ENCODE measurements at places on chromosomes 3 and 15.

GRCh38 chr3:4680871-4681300 is 187.7 kb downstream of the ITPR1 start:
- DNase-seq: peak; percentile 30

- no peak for DNase-seq
These were observed 69.7 kb upstream of the LRRFIP2 start for GRCh38 chr3:37243820-37244748.

GRCh38 chr15:80527961-80528360 is 123.8 kb downstream of the ARNT2 start:
- DNase-seq: no peak

DNA sequence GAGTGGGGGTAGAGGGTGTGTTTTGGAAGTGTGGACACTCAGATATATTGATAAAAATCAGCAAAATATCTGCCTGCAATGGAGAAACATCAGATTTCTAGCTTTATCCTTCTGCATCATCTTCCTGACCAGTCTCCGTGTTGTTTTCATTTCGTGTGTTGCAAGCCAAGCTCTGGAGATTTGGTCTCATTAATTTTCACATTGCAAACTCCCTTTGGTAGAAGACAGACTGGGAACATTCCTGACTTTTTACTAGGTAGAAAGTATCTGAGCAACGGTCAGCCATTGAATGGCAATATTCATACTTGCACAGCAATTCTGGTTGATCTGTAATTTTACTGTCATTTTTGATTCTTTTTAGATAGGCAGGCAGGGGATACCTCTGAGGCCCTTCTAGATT is 30.4 kb downstream of the FSTL1 start:
- no peak for DNase-seq

- DNase-seq: no peak
These were observed 48.1 kb downstream of the SETMAR start for GRCh38 chr3:4351164-4351855.

GRCh38 chr3:189146848-189147247 is 24.9 kb upstream of the TPRG1 start:
- DNase-seq: no peak

- no peak for DNase-seq
These were observed 197.2 kb upstream of the VEPH1 start for GRCh38 chr3:157700405-157700804.

DNA sequence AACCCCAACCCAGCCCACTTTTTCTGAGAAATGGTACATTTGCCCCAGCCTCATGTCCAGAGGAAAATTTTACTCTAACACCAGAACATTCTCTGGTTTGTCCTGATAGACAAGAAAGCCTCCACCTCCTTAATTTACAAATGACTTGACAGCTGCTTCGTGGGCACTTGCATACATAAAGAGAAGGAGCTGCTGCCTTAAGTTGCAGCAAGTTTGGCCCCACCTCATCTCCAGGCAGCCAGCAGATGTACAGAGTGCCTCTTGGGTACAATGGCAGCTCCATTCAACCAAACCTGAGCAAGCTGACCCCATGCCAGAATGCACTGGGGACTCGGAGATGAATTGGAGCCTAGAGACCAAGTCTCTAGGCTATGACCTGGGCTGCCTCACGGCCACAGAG is 6.2 kb upstream of the H1-8 start:
- no peak for DNase-seq

DNA sequence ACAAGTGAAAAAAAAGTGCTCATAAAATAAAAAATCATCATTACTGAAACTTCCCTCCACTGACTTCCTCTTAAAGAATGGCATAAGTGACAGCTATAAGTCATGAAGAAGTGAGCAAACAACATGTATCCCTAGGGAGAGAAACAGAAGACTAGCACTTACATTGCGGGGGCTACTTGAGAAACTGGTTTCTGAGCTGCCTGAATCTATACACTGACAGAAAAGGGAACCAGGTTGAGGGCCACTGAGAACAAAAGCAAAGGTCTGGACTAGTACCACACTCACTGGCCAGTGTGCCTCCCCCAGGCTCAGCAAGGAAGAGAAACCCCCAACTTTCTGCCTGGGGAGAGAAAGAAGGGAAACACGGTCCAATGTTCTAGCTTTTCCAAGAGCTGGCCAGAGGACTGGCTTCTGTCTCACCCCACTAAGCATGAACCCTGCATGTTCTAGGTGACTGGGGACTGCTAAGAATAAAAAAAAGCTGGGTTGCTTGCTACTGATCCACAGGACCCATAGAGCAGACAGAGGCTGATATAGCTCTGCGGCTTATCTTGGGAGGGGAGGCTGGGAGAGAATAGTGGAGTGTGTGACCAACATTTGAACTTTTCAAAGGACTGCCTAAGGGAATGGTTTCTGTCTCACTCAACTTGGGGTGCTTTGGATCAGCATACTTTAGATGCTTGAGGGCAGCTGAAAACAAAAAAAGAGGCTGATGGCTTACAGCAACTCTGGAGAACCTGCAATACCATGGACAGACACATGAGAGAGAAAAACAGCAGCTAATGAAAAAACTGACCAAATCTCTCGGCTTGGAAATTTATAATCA is 8.1 kb downstream of the RAD18 start:
- DNase-seq: peak; percentile 39

All from fibroblast of skin of left quadriceps (primary cell).